ENCODE measurements at places on chromosomes 5 and 9.

GRCh38 chr5:37495210-37495609, 116.1 kb downstream of the WDR70 start:
- DNase-seq = no peak

DNA sequence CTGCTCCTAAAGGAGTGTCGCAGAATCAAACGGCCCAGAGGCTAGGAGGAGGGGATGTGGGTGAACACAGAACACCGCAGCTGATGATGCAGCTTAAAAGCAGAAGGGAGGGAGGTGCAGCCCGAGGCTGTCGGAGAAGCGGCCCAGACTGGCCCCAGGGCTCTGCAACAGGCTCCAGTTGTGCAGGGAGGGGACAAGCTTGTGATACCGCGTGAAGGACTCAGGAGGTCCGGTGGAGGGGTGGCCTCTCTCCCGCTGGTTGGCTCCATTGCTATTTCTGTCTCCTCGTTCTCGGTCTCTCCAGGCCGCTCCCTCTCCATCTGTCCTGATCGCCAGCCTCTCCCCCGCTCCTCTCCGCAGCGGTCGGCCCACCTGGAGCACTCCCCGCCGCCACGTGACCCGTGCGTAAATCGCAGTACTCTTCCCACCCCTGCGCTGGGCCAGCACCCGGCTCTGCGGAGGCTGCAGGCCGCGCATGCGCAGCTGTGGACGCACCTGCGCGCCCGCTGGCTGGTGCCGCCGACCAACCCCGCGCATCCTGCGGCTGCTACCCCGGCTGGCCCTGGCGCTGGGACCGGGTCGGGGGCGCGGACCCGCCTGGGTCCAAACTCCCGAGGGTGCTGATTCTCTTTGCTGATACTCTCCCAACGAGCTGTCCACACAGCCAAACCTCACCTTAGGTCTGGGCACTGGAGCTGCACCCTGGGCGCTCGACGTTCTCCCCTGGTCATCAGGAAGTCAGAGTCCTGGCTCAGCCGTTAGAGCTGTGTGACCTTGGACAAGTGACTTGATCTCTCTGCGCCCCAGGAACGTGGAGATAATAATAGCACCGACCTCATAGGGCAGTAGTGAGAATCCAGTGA, 3.7 kb upstream of the STXBP1 start:
- no peak for DNase-seq

GRCh38 chr9:17630531-17630949, 51.7 kb downstream of the SH3GL2 start:
- DNase-seq = no peak

GRCh38 chr5:65858316-65858715, 68.1 kb upstream of the ERBIN start:
- DNase-seq = no peak

DNA sequence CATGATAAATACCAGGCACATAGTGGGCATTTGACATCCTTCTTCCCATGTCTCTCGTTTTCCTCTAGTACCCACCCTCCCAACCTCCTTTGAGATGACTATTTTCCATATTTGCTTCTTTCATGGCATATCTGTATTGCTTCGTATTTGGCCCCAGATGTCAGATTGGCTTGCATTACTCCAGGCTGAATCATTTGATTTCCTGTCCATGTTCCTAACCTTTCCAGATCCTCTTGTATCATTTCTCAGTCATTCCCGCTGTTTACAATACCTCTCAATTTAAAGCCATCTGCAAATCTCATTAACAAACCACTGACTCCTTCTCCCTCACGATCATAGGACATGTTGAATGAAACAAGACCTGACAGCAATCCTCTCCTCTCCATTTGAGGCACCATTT, 19.9 kb downstream of the MTX3 start:
- peak; percentile 72 for DNase-seq
